Memory B cell (primary cell): ENCODE measurements at places on chromosomes 2 and 18.

DNA sequence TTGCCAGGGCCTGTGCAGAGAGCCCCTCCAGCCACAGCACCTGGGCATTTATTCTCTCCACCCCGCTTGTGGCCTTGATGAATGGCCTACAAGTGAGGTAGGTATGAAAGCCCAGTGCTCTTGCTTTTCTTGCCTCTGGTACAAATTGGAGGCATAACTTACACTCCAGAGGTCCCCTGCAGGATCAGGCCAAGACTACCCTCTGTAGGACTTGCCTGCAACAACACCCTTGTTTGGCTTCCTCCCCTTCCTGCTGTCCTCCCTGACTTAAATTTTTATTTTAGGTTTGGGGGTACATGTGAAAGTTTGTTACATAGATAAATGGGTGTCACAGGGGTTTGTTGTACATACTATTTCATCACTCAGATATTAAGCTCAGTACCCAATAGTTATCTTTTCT is 95.7 kb downstream of the CDC42EP3 start:
- no peak overlapping the region for H3K27ac ChIP-seq
- no peaks in the 10 kb centered on the region for H3K27me3 ChIP-seq
- no peak overlapping the region for H3K4me3 ChIP-seq
- peaks cover 3% of the 10 kb centered on the region for H3K36me3 ChIP-seq

DNA sequence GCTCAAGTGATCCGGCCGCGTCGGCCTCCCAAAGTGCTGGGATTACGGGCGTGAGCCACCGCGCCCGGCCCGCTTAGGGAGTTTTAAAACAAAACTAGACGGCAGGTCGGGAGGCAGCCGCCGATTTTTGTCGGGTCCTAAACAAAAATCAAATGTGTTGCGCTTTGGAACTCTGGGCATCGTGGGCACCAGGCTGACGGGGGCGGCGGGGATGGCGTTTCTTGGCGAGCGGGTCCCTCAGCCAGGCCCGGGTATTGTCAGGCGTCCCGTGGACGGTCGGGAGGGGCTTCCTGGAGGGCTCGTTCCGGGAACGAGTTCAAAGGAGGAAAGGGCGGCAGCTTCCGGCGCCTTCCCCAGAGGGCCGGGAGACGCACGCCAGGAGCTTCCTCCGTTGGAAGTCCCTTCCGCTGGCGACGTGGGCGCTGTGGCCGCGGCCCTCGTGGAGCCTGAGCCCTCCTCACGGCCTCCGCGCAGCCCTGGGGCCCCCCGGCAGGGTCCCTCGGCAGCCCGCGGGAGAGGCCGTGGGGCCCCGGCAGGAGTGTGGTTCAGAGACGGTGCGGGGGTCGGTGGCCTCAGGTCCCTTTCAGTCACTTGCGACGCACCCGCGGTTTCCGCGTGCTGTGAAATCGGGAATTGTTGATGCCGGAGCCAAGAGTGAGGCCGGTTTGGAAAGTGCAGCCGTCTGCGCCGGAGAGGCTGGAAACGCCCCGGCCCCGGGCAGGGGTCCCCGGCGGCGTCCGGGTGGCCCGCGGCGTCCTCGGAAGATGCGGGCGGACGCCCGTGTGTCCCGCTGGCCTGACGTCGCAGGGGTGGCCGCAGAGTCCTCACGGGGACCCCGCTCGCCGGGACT is 59.3 kb downstream of the EMILIN2 start:
- no peaks in the 10 kb centered on the region for H3K27me3 ChIP-seq
- H3K4me3 ChIP-seq, result peak overlapping the region; percentile 75
- no peak for DNase-seq

GRCh38 chr2:150484006-150484405 is 3.5 kb downstream of the RND3 start:
- H3K27me3 ChIP-seq, result peaks cover 15% of the 10 kb centered on the region
- no peak for DNase-seq
- no peak overlapping the region for H3K4me3 ChIP-seq
- peaks cover 9% of the 10 kb centered on the region for H3K4me1 ChIP-seq

DNA sequence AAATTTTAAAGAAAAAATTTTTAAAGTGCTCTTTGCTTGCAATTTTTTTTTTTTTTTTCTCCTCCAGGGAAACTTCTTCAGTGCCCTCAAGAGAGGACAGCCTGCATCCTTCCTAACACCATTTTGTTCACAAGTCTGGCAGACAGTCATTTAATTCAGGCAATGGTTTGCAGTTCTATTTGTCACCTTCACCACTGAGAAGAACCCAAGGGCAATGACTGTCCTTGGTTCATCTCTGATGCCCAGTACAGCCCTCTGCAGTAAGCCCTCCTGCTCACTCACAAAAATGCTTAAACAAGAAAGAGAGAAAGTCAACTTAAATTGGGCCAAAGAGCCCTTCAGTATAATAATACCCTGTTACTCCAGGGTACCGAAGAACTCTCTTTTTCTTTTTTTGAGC is 52.4 kb downstream of the TGFA start:
- no peak overlapping the region for H3K4me3 ChIP-seq
- DNase-seq, result no peak
- H3K36me3 ChIP-seq, result no peaks in the 10 kb centered on the region

- no peak overlapping the region for H3K27ac ChIP-seq
- no peaks in the 10 kb centered on the region for H3K27me3 ChIP-seq
- DNase-seq, result no peak
- H3K4me3 ChIP-seq, result no peak overlapping the region
- H3K36me3 ChIP-seq, result no peaks in the 10 kb centered on the region
- no peaks in the 10 kb centered on the region for H3K4me1 ChIP-seq
These were observed 301.0 kb upstream of the SLC39A10 start for GRCh38 chr2:195356026-195356425.

DNA sequence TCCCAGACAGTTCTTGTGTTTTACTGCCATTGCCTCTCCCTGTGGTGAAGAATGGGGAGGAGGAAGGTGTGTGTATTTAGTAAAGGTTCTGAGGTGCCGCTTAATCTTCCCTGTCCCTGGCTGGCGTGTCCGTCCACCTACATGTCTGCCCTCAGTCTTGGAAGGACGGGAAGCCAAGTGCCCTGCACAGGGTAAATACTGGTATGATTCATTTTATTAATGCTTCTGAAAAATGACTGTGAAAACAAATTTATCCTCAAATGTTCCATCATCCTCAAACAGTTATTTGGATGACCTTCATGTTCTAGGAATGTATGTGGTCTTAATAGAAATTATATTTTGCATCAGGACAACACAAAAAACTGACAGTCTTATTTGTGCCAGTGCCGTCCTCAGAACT is 6.6 kb downstream of the EPAS1 start:
- no peak for DNase-seq
- peaks cover 9% of the 10 kb centered on the region for H3K4me1 ChIP-seq
- no peak overlapping the region for H3K4me3 ChIP-seq
- no peak overlapping the region for H3K27ac ChIP-seq
- peaks cover 27% of the 10 kb centered on the region for H3K27me3 ChIP-seq

DNA sequence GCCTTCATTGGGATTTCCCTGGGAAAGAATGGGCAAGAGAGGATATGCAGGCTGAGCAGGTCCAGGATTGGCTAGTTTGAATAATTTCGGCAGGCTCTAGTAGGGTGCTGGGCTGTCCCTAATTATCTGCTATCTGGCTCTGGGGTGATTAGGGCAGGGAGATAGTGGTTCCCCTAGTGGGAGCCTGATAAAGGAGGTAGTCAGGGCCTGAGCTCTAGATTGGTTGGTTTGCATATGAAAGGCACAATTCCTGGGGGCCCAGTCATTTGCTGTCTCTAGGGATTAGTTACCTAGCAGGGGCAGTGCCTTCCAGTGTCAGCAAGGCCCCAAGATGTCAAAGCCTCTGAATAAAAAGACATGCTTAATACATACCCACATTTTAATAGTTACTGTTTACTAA is 690.1 kb upstream of the KLHL29 start:
- no peaks in the 10 kb centered on the region for H3K27me3 ChIP-seq
- no peak overlapping the region for H3K27ac ChIP-seq
- H3K4me1 ChIP-seq, result no peaks in the 10 kb centered on the region
- no peak overlapping the region for H3K4me3 ChIP-seq

GRCh38 chr2:10820978-10821695 is 8.6 kb upstream of the PDIA6 start:
- peaks cover 19% of the 10 kb centered on the region for H3K27me3 ChIP-seq
- no peak overlapping the region for H3K4me3 ChIP-seq
- no peak for DNase-seq
- H3K4me1 ChIP-seq, result no peaks in the 10 kb centered on the region

DNA sequence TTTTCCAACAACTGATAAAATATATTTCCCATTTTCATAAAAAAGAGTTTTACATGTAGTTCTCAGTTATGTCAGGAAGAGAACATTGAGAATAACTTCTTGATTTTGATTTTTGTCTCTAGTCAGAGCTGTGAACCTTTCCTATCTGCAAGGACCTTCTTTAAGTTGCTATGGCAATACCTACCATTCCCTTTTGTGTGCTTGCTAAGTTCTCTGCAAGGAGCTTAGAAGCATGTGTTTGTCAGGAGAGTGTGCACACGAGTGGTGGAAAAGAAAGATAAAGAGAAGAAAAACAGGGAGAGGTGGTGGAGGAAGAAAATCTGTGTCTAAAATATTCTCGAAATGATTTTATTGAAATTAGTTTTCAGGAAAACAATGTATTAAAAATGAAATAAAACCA is 140.3 kb upstream of the SLC8A1 start:
- H3K27me3 ChIP-seq, result peaks cover 2% of the 10 kb centered on the region
- no peak overlapping the region for H3K4me3 ChIP-seq
- no peak for DNase-seq
- H3K27ac ChIP-seq, result no peak overlapping the region
- H3K4me1 ChIP-seq, result no peaks in the 10 kb centered on the region

DNA sequence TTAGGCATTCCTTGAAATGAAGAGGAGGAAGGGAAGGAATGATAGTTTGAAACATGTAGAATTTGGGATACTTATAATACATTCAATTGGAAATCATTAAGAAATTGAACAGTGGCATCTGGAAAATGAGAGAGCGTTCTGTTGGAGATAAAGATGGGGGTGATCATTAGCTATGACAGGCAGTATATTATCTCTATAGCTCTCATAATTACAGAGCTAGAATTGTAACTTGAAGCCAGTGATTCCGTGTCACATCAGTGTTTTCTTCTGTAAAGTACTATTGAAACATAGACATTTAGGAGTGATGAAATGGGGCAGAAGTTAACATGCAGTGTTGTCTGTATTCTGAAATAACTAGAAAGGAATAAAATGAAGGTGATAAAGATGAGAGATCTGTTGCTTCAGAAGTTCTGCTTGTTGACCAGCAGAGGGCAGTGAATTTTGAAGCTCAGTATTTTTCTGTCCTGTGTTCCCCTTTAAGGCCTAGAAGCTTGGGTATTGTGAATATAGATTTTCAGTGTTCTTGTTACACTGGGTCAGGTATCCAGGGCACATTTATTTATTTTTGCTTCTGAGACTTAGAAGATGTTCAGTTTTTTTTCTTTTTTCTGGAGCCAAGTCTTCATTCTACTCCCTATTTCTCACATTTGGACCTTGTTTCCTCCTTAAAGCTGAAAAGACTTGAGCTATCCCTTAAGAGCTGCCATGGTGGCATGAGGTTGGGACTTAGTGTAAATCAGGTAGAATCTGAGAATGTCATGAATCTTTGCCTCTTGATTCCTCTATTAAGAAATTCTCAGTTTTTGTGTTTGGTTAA is 157.4 kb downstream of the TAF4B start:
- no peaks in the 10 kb centered on the region for H3K4me1 ChIP-seq
- H3K27me3 ChIP-seq, result no peaks in the 10 kb centered on the region
- H3K4me3 ChIP-seq, result no peak overlapping the region
- no peak overlapping the region for H3K27ac ChIP-seq
- H3K36me3 ChIP-seq, result peaks cover 13% of the 10 kb centered on the region
- DNase-seq, result no peak

DNA sequence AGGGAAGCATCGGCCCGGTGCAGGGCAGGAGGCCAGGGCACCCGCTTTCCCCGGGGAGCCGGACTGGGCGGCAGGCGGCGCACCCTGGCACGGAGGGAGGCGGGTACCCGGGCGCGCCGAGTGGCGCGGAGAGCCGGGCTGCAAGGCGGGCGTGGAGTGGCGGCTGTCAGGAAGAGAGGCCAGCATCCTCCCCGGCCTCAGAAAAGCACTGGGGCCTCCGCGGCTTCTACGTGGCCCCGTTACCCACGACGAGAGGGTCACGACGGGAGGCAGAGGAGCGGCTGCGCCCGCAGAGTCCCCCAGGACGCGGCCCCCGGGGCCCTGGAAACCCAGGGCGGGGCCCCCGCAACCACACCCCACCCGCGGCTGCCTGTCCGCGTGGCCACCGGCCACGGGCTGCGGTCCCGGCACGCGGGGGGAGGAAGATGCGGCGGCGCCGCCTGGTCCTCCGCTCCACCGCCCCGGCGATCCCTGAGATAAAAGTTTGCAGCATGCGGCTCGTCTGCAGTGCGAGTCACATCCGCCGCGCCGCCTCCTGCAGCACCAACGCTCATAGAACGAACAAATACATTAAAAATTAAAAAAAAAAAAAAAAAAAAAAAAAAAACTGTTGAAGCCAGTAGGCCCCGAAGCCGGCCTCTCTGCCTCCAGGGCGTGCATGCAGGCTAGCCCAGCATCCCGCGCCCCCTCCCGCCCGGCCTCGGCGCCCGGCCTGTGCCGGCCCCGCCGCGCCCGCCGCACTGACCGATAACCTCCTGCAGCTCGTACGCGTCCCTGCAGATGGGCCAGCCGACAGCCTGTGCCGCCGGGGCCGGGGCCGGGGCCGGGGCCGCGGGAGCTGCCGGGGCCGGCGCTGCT is 683 bp downstream of the STK39 start:
- H3K27me3 ChIP-seq, result no peaks in the 10 kb centered on the region
- peaks cover 14% of the 10 kb centered on the region for H3K4me1 ChIP-seq
- H3K36me3 ChIP-seq, result no peaks in the 10 kb centered on the region

DNA sequence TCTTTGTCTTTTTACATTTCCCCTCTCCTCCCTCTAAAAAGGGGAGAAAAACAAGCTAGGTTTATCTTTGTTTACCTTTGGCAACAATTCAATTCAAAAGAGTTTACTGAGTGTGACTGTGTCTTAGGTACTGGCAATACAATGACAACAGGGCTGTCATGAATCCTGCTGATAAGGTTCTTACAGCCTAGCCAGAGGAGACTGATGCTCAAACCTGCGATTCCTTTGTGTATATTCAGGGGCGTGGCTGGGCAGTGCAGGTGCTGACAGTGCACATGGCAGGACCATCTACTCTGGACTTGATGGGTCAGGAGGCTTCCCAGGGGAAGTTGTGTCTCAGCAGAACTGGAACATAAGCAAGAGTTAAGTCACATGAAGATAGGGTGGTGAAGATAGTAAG is 23.2 kb upstream of the TTN start:
- H3K27ac ChIP-seq, result no peak overlapping the region
- no peak overlapping the region for H3K4me3 ChIP-seq
